Bronchial epithelial cell (primary cell): ENCODE measurements at places on chromosomes 12 and 14. TPM values are rescaled to one million over a fixed set of nuclear protein-coding genes. Genes with fewer than 3 reads are reported as not detected.
A peak's percentile ranks its signal among the peaks of the same experiment; 100 is the strongest.

- DNase-seq = no peak
Observed at GRCh38 chr12:5248999-5249526, 182.8 kb upstream of the NTF3 start.

- peak; percentile 64 for DNase-seq
Observed at GRCh38 chr14:92690171-92691011, 58.0 kb downstream of the LGMN start.

DNA sequence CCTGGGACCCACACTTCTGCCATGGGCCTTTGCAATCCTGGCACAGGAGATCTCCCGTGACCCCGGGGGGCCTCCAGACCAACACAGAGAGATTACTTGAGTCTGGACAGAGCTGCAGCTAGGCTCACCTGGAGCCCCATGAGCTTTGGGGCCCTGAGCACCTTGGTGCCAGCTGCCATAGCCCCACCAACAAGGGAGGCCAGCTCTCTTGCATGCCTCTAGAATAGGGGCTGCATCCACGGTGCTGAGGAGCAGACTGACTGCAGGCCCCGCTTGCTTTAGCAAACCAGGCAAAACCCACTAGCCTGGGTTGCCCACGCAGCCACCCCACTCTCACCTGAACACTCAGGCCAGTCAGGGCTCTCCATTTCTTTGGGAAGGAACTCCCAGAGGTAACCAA is 3.7 kb upstream of the OR4N2 start:
- no peak for DNase-seq

DNA sequence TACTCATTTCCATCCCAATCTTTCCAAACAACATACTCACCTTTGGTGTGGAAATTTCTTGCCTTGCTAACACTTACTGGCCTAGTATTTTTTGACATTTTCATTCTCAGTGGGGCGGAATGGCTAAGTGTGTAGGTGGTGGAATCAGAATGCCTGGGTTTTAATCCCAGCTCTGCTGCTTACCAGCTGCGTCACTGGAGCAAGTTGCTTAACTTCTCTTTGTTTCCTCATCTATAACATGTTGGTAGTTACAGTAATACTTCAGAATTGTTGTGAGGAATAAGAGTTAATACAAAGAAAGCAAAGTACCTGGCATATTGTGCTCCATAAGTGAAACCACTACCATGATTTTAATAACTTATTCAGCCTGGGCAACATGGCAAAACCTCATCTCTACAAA is 3.0 kb upstream of the FAM177A1 start:
- DNase-seq = no peak

GRCh38 chr12:26102953-26103352 is 21.9 kb downstream of the BHLHE41 start:
- no peak for DNase-seq

GRCh38 chr14:58066115-58066514 is 85.9 kb downstream of the ARMH4 start:
- DNase-seq = peak; percentile 96

- peak; percentile 97 for DNase-seq
Observed at GRCh38 chr12:92034858-92035401, 110.7 kb downstream of the BTG1 start.

DNA sequence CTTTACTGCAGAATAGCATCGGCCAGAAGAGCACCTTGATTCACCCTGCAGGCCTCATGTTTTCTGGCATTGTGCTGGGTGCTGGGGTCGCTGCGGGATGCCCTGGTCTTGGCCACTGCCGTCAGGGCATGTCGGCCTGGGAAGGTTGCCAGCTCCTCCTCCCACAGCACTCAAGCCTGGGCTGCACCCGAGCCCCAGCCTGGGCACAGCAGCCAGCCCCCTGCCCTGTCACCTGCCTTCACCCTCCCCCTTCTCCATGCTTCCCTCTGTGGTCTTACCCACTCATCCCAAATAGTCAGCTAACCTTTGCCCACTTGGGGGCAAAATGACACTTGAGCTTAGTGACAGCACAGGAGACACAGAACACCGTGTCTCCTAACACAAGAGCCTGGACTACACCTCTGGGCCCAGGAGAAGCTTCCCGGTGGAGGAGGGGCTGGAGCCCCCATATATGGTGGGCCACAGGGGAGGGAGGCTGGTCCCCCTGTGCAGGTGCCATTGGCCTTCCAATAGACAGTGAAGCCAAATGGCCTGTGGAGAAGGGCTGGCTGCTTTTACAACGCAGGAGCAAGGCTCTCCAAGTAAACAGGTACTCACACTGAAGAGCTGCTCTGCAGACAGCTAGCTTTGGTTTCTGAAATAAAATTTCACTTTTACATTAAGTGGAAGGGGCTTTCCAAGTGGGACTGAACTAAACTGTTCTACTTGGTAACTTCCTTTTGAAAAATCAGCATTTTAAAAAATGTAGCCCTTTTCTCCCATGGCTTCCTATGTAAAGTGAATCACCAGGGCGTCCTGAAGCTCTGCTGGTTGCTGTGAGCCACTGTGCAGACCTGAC is 51.2 kb upstream of the AMN start:
- DNase-seq = no peak

- DNase-seq = no peak
Observed at GRCh38 chr12:131065279-131065678, 111.6 kb downstream of the ADGRD1 start.

DNA sequence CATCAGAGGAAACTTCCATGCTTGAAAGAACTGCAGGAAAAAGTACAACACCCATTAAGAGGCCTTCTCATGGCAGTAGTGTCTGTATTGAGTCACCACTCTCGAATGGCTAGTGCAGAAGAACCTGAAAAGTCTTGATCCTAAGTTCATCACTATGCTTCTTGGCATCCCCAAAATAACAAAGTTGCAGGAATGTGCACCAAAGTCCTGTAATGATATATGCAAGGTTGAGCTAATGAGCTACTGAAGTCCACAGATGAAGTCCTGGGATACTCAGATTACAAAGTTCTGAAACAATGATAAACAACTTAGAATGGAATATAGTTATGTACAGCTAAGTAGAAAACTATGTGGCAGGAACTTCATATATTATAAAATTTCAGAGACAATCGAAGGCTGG is 545.4 kb downstream of the FOXG1 start:
- peak; percentile 6 for DNase-seq

DNA sequence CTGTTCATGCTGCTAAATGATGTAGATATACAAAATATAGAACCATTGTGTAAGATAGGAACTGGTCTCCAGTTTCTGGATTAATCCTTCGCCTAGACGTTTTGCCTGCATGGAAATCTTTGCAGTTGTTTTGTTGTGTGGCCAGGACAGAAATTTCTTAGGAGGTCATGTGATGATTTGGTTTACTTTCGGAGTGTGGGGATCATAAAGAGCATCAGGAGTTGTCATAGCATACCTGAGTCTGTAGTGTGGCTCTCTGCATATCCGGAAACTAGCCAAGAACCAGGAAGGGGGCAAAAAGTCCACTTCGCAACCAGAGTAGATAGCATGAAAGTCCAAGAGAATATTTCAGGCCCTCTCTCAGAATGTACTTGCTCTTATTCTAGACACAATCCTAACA is 3.1 kb downstream of the SAMD4A start:
- no peak for DNase-seq

- DNase-seq = no peak
Observed at GRCh38 chr12:131793243-131794022, 34.8 kb upstream of the MMP17 start.

DNA sequence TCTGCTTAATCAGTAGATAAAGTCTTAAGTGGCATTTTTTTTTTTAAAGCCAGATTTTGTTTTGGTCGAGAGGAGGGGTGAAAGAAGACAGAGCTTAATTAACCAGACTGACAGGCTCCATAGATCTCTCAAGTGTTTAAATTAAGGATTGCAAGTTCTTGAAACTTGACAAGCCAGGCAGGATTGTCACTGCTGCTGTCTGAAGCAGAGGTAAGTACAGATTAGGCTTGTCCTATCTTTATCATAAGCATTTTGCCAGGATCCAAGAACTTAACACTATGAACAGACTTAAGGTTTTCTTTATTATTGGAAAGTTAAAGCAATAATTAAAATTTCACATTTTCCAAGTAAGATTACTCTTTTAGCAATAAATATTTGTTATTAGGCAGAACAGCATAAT is 179.6 kb upstream of the LMO3 start:
- no peak for DNase-seq

- no peak for DNase-seq
Observed at GRCh38 chr12:19148860-19149259, 19.3 kb downstream of the PLEKHA5 start.

DNA sequence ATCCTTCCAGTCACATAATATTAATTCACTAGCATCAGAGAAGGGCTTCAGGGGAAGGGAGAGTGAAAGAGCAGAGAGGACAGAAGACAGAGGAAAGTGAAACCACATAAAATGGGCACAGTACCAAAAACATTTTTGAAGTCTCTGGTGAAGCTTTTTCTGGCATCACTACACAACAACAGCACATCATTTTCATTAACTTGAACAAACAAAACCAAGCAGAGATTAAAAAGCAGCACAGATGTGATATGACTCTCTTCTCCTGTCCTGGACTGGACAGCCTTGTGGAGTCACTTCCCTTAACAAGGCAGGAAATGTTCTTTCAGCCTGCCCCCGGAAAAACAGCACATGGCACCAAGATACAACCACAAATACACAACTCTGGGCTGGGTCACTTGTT is 112.0 kb downstream of the TSPAN8 start:
- no peak for DNase-seq

GRCh38 chr14:49754570-49755097 is 13.3 kb upstream of the KLHDC2 start:
- DNase-seq = peak; percentile 93

DNA sequence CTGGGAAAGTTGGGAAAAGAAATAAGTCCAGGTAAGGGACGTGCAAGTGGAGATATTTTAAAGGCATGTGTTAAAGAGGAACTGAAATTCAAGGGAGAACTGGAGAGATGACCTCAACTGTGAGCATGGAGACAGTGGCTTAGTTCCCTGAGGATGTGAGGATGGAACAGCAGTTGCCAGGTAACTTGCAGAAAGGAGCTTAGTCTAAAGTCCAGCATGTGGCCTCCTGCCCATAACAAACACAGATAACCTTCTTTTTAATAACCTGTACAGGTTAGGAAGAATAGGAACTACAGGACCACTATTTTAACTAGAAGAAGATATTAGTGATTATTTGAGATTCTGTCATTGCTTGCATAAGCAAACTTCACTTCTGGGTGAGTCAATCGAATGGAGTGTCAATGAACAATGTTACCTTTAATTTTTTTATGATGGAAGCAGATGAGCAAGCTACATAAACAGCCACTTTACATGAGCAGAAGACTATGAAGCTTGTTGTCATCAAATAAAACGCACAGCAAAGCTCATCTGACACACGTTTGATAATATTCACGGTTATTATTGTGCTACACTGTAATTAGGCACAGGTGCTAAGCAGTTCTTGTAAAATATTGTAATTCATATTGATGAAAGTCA is 291.7 kb upstream of the DDHD1 start:
- DNase-seq = peak; percentile 41

GRCh38 chr14:102182936-102183619 is 43.4 kb downstream of the WDR20 start:
- DNase-seq = no peak

DNA sequence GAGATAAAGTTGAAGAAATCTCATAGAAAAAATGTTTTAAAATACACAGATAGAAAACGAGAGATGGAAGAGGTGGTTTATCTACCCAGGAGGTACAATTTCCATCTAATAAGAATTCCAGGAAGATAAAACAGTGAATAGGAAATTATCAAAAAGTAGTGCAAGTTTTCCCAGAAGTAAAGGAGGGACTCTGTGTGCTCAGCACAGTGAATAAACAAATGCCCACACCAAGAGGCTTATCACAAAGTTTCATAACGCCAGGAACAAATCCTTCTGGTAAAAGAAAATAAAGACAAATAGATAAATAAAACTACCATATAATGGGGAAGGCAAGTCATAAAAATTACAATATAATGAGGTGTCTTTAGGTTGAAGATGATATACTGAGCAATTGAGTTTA is 179.0 kb downstream of the SLC41A2 start:
- DNase-seq = no peak

The KRT85 gene
- total RNA-seq = not detected in 2 replicates

The TCL1B gene
- not detected in 2 replicates for total RNA-seq

The DACT1 gene
- total RNA-seq = 1.1 and 1.4 TPM in 2 replicates

The HAL gene
- total RNA-seq = 0.26 and 0.79 TPM in 2 replicates

The MUCL1 gene
- total RNA-seq = not detected in 2 replicates

The EML5 gene
- 0.77 TPM in 1 of 2 replicates, not detected in the other for total RNA-seq
